ENCODE measurements at places on chromosomes 12 and 14. TPM values are rescaled to one million over a fixed set of nuclear protein-coding genes. Genes with fewer than 3 reads are reported as not detected.

GRCh38 chr14:100549834-100550625, 37.2 kb downstream of the BEGAIN start:
- peak; percentile 39 for DNase-seq

The EGLN3 gene
- total RNA-seq, result 9.5 TPM

DNA sequence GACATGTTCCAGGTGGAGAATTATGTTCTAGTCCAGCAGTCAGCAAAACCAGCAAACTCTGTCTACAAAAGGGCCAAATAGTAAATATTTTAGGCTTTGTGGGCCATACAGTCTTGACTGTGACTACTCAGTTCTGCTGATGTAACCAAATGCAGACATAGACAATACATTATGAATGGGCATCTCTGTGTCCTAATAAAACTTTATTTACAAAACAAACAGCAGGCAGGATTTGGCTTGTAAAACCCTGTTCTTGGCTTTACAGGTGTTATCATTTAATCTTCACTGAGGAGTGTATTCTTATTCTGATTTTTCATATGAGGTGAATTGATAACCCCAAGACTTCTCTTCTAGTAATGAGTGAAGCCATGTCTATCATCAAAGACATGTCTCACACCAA, 278.6 kb downstream of the DUSP6 start:
- no peak for DNase-seq

GRCh38 chr12:57156701-57157403, 9.4 kb upstream of the LRP1-AS start:
- no peak for DNase-seq

- DNase-seq, result peak; percentile 77
Observed at GRCh38 chr12:121776190-121777098, 17.0 kb downstream of the RHOF start.

The RNASE4 gene
- total RNA-seq, result 82.6 TPM

- DNase-seq, result no peak
Observed at GRCh38 chr12:82833481-82833880, 146.8 kb downstream of the TMTC2 start.

The ISCA2 gene
- 12.0 TPM for total RNA-seq

GRCh38 chr12:108273217-108273616, 65.9 kb downstream of the CMKLR1 start:
- DNase-seq, result no peak

The TSPAN19 gene
- total RNA-seq, result not detected

The MANSC4 gene
- not detected for total RNA-seq

DNA sequence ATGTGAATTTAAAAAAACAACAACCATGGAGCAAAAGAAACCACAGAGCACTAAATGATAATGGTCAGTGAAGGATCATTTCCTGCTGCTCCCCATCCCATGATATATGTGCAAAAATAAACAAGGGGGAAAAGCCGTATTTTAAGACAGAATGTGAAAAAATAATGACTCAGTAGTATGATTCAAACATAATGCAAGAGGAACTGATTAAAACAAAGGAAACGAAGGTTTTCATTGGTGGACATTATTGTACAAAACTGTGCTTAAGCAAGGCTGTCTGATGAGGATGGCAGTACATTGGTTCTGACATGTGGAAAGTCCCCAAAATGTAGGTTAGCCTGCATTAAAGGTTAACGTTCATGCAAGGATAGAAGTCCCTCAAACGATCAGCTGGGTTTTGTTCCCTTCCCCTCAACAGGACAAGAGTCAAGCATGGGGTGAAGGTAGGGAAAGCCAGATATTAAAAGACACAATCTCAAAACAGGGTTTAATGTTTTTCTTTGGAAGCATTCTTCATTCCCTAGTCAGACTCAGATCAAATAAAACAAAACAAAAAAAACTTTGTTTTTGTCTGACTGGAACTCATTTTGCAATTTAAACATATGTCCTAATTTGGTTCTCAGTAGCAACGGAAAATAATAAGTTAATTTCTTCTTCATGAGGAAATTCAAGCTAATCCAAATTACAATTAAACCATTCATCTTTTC, 26.3 kb upstream of the PTGDR start:
- DNase-seq, result no peak

DNA sequence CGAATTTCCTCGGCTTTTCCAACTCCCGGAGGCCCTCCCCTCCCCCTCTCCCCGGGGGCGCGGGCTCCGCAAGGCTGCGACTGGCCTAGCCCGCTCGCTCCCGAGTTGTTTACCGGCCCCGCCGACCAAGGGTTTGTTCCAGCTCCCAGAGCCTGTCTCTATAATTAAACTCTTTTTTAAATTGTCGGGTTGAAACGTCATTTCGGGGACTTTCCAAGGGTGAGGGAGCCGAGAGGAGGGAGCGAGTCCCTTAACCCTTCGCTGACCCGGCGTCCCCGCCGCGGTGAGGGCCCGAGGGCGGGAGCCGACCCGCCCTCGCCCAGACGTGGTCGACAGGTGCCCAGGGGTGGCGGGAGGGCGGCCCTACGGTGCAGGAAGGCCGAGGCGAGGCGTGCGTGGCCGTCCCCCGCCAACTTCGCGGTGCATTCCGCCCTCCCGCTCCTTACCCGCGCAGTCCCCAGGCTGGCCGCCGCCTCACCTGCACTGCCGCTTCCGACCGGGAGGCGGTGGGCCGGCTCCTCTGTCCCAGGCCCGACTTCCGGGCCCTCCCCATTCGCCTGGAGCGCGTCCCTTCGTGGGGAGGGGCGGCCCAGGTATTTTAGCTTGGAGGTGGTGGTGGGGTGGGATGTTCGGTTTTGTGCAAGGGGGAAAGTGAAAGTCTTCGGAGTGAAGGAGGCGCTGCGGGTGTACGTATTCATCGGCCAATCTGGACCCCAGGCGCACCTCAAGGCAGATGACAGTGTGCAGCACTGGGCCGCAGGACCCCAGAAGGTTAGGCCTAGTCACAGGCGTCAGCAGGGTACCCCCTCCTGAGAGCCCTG, 2.9 kb upstream of the ZFP36L1 start:
- peak; percentile 86 for DNase-seq

DNA sequence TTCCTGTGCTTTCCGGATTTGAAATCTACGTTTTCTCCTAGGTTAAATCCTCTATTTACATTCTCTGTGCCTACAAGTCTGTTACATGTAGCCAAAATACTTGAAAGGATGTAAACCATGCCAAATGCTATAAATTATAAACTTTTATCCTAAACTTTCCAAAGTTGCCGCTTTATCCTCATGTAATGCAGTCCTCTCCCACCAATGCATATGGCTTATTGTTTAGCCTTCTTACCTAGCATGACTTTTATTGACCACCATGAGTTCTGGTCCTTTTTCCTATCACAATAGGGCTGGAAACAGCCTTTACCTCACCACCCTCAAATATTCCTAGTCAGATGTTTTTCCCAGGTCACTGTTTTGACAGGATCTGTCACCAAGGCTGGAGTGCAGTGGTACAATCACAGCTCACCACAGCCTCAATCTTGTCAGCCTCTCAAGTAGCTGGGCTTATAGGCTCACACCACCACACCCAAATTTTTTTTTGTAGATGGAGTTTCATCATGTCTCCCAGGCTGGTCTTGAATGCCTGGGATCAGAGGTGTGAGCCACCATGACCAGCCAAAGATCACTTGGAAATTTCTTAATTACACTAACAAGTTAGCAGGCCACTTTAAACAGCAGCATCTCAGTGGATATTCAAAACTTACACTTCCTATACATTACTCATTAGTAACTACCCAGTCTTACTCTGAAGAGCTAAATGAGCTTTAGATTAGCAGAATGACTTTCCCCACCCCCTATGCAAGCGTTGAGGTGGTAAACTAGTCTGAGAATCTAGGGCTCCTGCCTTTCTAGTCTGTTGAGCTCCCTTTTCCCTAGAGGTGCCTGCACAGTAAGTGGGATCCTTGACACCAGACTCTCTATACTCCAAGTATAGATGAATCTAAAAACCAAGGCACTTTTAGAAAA, 4.1 kb downstream of the TUBA1B start:
- no peak for DNase-seq

- DNase-seq, result no peak
Observed at GRCh38 chr12:105705235-105705634, 374.7 kb downstream of the C12orf75 start.

Data from uterus (tissue), 4 donors.